Right ventricle myocardium inferior (tissue), 1 donor: ENCODE measurements at places on chromosomes 2 and 18. TPM values are rescaled to one million over a fixed set of nuclear protein-coding genes. Genes with fewer than 3 reads are reported as not detected.

SLC8A1 gene
- total RNA-seq = 999 TPM

SIX2 gene
- 0.65 TPM for total RNA-seq

CPO gene
- 0.73 TPM for total RNA-seq

MLPH gene
- total RNA-seq = 79.0 TPM

POLE4 gene
- total RNA-seq = 51.7 TPM

DES gene
- 13,356 TPM for total RNA-seq

MAB21L4 gene
- total RNA-seq = not detected

MRO gene
- total RNA-seq = 4.6 TPM

CTIF gene
- 74.0 TPM for total RNA-seq

TMEM182 gene
- 175 TPM for total RNA-seq

PNKD gene
- 67.0 TPM for total RNA-seq

DSEL gene
- total RNA-seq = 2.1 TPM

REEP1 gene
- 23.6 TPM for total RNA-seq

GDF7 gene
- total RNA-seq = 0.46 TPM

KIF1A gene
- total RNA-seq = 1.5 TPM

RTP5 gene
- total RNA-seq = not detected

REG3A gene
- not detected for total RNA-seq

SP140 gene
- 0.32 TPM for total RNA-seq

- no peak for DNase-seq
Measured at GRCh38 chr18:48348739-48349138, 60.4 kb downstream of the ZBTB7C start.

GRCh38 chr2:157336137-157337010, 10.8 kb upstream of the ERMN start:
- DNase-seq = no peak

GRCh38 chr18:35837922-35838496, 134.5 kb upstream of the RMP24 start:
- no peak for DNase-seq

DNA sequence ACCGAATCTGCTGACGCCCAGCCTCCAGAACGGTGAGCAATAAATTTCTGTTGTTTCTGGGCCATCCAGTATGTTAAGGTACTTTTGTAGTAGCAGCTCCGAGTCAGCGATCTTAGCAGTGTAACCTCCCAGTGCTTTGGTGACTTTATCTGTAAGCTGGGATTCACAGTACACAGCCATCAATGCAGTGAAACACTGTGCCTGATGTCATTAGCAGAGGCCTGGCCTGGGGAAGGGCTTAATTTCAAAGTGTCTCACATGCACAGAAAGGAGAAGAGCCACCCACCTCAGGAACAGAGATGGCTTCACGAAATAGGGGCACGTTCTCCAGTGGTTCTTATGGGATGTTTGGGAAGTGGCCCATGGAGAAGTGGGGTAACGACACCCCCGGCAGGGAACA, 281.2 kb downstream of the PHLPP1 start:
- no peak for DNase-seq

DNA sequence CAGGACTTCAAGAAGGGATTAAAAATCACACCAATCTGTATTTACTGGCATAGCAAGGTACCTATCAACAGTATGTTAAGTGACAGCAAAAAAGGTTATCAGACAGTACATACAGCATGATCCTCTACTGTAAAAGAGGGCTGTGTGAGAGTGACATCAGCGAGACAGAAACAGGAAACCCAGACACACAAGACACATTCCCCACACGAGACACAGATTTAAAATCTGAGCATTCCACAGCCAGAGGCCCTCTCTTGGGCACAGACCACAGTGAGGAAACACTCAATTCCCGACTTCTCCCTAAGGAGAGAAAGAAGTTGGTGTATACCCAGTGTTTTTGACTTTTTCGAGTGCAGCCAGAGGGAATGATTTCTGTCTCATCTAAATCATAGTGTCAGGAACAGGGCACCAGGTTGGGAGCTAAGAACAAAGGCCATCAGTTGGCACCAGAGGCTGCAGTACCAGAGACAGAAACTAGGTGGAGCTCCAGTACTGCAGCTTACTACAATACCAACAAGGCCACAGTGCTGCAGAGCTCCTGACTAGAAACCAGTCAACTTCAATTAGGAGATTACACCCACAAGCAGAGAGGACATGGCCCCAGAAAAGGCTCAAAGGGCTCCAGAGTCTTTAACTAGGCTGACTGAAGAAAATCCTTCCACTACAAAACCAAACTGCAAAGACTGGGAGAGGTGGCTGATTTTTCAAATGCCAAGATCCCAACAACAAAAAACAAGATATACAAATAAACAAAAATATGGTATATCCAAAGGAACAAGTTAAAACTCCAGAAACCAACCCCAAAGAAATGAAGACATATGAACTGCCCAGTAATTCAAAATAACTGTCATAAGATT, 41.0 kb downstream of the UNC50 start:
- DNase-seq = no peak

DNA sequence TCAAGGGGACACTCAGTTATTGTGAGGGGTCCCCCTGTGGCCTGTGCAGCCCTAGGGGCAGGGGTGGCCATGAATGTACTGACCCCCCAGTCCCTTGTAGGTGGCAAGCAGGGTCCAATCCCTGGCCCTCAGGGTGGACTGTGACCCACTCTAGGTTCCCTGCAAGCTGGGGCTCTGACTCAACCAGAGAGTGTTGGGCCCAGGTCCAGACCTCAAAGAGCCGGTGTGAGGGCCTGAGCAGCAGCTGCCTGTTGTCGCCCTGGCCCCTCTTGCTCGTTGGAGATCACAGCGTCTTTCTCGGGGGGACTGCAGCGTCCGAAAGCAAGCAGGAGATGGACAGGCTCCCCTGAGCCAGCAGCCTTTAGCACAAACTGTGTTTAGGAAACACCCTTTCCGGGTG, 66.8 kb upstream of the ATG16L1 start:
- no peak for DNase-seq

DNA sequence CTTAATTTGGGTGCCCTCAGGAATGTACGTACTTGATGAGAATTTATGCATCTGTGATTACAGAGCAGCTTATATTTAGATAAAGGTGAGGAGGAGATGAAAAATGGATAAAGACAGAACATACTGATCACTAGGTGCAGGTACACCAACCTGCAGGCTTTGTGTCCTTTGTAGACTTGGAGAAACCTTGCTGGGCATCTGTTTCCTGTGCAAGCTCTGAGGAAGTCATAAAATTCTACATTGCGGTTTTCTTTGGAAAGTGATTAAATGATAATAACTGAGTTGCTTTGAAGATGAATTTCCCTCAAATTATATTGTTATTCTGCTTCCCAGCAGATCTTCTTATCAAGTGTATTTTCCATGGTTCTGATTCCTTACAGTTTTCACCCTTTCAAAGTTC, 7.7 kb downstream of the RAB27B start:
- DNase-seq = no peak

GRCh38 chr2:23622466-23622865, 237.5 kb downstream of the KLHL29 start:
- DNase-seq = no peak

GRCh38 chr2:160583146-160583535, 89.5 kb upstream of the RBMS1 start:
- DNase-seq = no peak

DNA sequence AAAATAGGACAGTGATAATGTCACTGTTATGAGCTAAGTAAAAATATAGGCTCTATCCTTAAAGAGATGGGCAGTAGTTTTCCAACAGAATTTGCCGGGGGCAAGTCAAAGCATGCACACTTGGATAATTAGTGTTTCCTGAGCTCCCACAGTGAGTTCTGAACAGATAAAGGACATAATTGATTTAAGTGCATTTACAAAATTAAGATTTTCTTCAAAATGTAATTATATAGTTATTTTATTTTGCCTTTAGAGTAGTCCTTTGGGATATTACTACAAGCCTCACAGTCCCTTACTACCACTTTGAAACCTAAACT, 107.6 kb downstream of the RAPGEF4 start:
- no peak for DNase-seq

DNA sequence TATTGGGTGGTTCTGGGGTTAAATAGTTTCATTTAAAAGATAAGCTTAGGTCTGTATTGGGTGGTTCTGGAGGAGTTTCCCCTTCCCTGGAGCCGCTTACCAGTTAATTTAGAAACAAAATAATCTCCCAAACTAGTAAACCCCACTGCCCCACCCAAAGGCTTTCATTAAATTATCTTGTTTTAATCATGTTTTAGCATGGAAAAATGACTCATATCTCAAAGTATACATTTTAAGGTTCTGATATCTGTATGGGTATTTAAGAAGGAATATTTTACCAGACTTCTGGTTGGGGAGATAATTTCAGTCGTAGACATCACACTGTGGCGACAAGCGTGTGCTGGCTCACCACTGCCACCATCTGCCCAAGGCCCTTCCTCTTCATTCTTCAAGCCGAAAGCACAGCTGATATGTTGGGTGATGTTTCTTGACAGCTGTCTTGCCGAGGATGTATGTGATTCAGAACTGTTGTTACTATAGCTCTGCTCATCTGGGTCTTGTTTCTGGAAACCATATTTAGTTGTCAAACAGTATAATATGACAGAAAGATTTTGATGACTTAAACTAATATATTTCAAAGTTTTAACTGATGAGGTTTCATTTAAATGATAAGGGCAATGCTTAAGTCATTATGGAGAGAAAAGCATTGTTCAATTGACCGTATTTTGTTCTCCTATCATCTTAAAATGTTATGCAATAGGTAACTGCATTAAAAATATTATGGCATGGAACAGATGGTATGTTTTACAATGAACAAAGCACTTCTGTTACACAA, 5.1 kb downstream of the FIGLA start:
- no peak for DNase-seq

GRCh38 chr2:72931280-72931910, 14.1 kb downstream of the EMX1 start:
- peak; percentile 60 for DNase-seq

GRCh38 chr18:78245451-78245850, 734.2 kb upstream of the SALL3 start:
- no peak for DNase-seq

DNA sequence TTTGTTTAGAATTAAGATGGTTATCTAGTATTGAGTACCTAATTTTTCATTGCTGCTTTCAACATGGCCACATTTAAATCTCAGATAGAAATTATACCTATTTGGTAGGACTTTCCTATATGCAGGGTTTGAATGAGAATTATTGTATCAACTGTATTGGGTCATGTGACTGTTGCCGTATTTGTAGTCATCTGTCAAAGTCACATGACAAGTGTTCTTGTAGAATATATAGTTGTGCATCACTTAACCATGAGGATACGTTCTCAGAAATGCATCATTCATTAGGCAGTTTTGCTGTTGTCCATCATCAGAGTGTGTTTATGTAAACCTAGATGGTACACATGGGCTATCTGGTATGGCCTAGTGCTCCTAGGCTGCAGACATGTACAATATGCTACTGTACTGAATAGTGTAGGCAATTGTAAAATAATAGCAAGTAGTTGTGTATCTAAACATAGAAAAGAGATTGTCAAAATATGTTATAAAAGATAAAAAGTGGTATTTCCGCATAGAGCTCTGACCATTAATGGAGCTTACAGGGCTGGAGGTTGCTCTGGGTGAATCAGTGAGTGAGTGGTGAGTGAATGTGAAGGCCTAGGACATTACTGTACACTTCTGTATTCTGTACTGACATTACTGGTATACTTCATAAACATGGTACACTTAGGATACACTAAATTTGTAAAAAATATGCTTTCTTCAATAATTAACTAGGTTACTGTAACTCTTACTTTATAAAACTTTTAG, 123.7 kb downstream of the MAP4K4 start:
- no peak for DNase-seq

DNA sequence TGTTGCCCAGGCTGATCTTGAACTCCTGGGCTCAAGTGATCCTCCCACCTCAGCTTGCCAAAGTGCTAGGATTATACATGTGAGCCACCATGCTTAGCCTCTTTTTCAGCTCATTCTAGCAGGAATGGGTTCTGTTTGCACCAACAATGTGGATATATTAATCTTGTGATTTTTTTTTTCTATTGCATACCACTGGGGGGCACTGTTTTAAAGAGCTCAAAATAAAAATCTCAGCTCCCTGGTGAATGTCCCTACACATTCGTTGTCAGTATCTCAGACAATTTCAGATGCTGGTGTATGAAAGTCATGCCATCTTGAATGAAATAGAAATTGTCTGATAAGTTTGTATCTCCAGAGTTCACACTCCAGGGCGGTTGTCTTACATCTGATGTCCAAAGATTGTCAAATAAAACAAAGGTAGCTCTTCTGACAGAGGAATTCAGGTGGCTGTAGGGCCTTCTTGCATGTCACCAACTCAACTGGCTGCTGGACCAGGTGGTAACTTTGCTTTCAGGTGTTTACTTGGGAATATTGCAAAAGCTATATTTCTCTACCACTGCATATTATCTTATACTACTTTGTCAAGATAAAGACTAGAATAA, 3.1 kb upstream of the MATN3 start:
- no peak for DNase-seq

- DNase-seq = no peak
Measured at GRCh38 chr2:130720036-130720435, 8.8 kb upstream of the GPR148 start.

DNA sequence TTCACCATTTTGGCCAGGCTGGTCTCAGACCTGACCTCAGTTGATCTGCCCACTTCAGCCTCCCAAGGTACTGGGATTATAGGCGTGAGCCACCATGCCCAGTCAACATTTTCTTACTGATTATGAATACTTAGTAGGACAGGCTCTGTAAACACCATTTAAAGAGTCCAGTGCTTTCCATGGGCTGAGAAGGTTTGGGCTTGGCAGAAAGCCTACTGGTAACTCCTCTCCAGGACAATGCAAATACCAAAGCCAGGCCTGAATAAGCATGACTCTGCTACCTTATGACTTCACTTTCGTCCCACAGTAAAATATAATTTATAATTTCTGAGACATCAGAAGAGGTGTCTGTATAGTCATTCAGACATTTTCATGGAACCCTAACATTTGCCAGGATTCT, 60.2 kb upstream of the FAM117B start:
- DNase-seq = no peak

DNA sequence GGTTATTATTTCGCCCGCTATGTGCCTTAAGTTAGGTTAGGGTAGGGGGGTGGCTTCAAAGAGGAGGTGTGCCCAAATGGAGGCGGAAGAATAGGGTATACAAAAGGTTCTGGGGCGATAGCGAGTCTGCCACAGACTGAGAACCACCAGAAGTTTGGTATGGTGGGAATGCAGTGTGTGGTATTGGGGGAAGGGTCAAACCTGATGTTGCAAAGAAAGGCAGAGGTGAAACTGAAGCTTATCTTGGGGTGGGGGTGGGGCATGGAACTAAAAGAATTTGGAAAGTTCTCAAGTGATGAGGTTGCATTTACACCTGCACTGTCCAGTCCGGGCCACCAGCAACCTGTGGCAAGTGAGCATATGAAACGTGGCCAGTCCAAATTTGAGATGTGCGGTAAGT, 11.8 kb upstream of the CCBE1 start:
- no peak for DNase-seq
